ENCODE measurements at places on chromosomes 11 and 22.

DNA sequence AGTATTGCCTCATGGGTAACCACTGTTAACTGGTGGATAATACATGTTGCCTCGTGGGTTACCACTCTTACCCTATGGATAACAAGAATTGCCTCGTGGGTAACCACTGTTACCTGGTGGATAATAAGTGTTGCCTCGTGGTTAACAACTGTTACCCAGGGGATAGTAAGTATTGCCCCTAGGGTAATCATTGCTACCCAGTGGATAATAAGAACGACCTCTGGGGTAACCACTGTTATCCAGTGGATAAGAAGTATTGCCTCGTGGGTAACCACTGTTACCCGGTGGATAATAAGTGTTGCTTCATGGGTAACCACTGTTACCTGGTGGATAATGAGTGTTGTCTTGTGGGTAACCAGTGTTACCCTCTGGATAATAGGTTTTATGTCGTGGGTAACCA is 28.1 kb upstream of the NXPE4 start:
- no peak for DNase-seq

DNA sequence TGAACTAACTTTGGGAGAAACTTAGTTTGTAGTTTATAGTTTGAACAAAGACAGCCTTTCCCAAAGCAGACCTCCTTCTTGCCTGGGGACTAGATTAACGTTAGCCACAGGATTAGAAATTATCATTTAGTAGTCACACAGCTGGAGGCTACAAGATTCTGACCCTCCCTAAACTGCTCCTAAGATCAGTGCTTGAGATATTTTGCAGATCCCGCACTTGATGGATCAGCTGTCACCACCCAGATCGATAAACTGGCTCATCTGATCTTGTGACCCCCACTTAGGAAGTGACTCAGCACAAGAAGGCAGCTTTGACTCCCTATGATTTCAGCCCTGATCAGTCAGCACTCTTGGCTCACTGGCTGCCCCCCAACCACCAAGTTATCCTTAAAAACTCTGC is 1.6 kb downstream of the SLC22A24 start:
- DNase-seq = no peak

- DNase-seq = no peak
Observed at GRCh38 chr11:69463995-69464960, 17.2 kb upstream of the LINC01488 start.

DNA sequence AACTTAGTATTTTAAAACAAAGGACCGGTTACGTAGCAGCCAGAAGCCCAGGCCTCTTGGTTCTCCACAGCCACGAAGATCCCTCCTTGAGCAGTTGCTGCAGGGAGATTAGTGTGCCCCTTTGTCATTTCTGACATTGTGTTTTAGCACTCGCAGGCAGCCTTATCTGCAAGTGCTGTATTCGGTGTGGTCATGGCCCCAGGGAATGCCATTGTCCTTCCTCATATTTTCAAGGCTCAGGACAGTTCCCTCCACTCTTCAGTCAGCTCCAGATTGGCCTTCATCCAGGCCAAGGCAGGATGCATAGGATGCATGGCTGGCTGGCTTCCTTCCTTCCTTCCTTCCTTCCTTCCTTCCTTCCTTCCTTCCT is 88.5 kb downstream of the ZBTB16 start:
- no peak for DNase-seq

- no peak for DNase-seq
Observed at GRCh38 chr11:1508986-1509385, 22.4 kb upstream of the MOB2 start.

DNA sequence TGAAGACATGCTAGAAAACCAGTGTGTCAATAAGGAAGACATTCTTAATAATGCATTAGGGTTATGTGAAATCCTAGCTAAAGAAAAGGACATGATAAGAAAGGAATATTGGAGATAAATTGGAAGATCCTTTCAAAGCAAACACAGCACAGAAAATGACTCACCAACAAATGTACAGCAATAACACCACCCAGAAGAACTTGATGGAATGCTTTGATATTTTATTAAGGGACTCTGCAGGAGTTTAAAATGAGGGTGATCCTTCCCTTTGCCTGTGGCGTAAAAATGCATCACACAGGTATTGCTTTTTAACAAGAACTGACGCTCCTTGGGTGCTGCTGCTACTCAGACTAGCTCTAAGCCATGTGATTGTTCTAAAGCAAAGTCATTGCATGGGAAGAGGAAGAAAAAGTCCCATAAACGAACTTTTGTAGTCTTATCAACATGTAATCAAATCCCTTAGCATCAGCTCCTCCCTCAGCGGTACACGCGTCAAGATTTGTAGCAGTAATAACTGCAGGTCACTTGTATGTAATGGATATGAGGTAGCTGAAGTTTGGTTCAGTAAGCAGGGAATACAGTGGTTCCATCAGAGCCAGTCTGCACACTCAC is 48.4 kb upstream of the EED start:
- DNase-seq = no peak

DNA sequence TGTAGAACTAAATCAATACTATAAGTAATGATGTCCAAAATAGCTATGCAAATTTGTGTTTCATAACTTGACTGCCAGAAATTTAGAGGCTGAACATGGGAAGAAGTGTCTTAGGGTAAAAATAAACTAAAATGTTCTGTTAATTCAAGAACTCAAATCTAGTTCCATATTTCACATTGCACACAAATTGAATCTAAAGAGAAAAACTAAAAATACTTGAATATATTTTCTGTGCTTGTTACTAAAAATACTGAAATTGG is 43.5 kb downstream of the FANCF start:
- DNase-seq = no peak

Data from stimulated activated CD4-positive, alpha-beta T cell treated with anti-CD3 and anti-CD28 coated beads, Interleukin-1b, Interleukin-23, amount 100 ng/mL, for 1 hour (primary cell).